ENCODE measurements at places on chromosomes 7 and 10.

GRCh38 chr7:101146-102046 is 91.0 kb upstream of the FAM20C start:
- DNase-seq, result no peak

GRCh38 chr7:155769701-155770100 is 42.6 kb downstream of the SHH start:
- DNase-seq, result peak; percentile 57

DNA sequence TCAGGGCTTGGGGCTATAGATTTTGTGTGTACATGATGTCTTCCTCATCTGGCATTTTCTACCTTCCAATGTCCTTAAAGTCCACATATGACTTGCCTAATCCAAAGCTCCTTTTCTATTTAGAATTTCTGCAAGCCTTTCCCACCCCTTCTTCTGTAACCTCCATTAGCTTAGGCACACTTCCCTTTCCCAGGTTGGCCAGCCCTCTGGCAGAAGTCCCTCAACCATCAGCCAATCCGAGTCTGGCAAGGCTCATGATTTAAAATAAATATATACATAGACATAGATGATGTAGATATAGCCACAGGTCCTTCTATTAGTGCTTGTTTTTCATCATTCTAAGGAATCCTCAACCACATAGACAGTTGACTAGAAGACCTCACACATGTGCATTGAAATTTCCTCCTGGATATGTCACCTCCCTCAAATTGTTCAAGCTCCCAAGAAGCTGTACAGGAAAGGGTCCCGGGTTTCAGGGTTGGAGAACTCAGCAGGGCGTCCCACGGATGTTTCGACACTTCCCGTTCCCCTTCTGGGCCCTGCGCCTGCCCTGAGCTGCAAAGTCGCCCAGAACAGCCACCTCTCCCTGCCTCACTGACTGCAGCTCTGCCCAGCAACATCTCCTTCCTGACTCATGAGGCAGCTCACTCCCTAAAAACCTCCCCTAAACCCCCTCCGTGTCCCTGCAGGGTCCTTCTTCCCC is 20.4 kb upstream of the PIK3AP1 start:
- DNase-seq, result no peak

- no peak for DNase-seq
Observed at GRCh38 chr7:105224884-105225651, 163.7 kb downstream of the SRPK2 start.

- DNase-seq, result no peak
Observed at GRCh38 chr10:16231176-16231575, 205.6 kb upstream of the PTER start.

- DNase-seq, result no peak
Observed at GRCh38 chr10:123759501-123760031, 93.4 kb downstream of the GPR26 start.

GRCh38 chr10:79479283-79479909 is 32.9 kb upstream of the EIF5AL1 start:
- DNase-seq, result no peak

- DNase-seq, result no peak
Observed at GRCh38 chr7:154879629-154880028, 123.3 kb downstream of the PAXIP1 start.

DNA sequence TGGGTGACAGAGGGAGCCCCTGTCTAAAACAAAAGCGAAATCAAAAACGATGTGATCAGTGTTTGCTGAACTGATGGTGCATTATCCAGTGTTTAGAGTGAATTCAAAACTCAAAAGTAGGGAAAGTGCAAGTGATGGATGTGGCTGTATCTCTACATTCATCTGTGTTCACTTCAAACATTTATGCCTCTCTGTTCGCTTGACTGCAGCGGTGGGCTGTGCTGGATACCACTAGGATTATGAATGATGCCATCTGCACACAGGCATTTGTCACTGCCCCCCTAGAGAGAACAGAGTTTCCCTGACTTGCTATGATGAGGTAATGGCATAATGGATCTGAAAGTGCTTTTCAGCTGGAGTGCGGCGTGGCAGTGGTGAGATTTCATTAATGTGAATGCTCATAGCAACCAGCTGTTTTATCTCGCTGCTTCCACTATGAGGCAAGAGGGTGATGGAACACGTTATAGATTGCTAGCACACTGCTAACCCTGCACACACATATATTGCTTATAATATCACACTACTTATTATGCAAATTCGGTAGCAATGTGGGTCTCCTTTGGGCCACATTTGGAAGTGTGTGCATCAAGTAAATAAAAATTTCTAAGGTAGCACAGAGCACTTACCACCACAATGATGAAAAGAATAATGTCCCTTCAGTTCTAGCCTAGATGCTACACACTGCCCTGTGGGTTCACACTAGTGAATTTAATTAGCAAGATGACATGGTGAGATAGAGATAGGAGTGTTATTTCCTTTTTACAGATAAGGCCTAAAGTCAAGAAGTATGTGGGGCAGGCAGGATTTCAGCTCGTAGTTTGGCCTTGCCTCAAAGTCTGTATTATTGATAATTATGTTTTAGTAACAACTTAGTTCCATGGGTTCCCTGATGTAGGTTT is 164.7 kb downstream of the CAMK1D start:
- no peak for DNase-seq

- no peak for DNase-seq
Observed at GRCh38 chr7:33821970-33822369, 83.4 kb upstream of the BMPER start.

DNA sequence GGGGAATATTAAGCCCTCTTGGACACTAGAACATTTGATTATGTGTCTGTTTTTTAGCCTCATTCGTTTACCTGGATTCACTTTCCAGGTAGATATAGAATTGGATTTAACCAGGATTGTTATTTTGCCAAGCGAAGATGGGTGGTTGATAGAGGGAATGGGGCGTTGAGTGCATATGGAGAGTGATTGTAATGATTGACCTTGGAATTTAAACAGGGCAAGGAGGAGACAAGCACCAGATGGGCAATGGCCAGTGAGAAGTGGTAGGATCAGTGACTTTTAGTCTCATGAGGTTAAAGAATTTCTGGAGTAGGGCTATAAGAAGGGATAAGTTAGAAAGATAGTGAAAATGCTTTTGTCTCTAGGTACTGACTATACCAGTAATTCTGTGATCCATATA is 211.2 kb upstream of the CSTF2T start:
- no peak for DNase-seq

DNA sequence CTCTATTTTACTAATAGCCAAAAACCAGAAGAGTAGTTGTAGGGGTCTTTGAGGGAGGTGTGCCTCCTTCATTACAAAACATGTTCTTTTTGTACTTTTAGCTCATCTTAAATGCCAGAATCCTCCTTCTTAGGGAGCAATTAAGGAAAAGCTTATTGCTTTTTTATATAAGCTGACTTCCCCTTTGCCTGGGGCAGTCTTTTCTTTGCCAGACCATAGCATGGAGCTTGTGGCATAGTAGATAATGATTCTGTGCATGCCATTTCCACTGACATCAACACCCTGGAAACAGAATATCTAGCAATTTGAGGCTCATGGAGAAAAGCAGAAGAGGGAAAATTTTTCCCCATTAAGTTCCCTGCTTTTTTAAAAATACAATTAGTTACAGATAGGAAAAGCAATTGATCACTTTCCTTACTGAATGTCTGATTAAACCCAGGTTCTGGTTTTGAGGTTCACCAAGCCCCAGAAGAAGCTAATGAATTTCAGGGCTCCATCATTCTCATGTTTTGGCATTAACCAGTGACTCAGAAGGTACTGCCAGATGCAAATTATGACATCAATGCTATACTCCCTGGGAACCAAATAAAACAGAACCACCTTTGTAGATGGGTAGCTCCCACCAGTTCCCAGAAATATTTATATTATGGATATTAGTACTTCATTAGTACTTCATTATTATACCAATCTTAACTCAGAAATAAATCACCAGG is 410.6 kb downstream of the KCNMA1 start:
- DNase-seq, result no peak

All from occipital lobe (tissue), 3 donors.